ENCODE measurements at places on chromosomes 6 and 20.
A peak's percentile ranks its signal among the peaks of the same experiment; 100 is the strongest.

DNA sequence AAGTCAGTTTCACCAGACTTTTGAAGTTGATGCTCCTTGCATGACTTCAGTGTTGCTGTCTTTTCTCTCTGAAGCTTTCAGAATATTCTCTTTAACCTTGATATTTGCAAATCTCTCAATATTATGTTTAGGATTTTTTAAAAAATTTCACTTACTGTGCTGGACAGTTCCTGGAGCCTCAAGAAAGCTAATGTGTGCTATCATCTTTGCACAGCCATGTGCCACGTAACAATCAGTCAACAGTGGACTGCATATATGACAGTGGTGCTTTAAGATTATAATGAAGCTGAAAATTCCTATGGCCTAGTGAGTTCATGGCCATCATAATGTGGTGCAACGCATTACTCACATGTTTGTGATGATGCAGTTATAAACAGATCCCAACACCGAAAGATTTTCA, 59.1 kb upstream of the OGFRL1 start:
- DNase-seq: no peak

DNA sequence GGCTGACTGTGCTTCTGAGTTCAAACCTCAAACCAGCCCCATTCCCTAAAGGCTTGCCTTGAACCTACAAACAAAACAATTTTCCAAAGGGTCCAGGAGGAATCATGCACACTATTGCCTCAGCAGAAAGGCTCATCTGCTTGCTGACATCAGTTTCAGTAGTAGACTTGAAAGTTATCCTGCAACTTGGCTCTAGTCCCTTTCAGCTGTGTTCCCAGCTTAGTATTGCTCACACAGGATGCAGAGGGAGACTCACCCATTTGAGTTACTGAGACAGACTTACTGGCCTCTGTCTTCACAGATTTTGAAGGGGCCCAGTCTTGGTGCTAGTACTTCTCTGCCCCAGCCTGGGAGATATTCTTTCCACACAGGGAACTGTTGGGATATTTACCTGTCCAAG, 38.5 kb upstream of the TFB1M start:
- no peak for DNase-seq

- no peak for DNase-seq
Observed at GRCh38 chr6:116070616-116071389, 10.1 kb upstream of the FRK start.

DNA sequence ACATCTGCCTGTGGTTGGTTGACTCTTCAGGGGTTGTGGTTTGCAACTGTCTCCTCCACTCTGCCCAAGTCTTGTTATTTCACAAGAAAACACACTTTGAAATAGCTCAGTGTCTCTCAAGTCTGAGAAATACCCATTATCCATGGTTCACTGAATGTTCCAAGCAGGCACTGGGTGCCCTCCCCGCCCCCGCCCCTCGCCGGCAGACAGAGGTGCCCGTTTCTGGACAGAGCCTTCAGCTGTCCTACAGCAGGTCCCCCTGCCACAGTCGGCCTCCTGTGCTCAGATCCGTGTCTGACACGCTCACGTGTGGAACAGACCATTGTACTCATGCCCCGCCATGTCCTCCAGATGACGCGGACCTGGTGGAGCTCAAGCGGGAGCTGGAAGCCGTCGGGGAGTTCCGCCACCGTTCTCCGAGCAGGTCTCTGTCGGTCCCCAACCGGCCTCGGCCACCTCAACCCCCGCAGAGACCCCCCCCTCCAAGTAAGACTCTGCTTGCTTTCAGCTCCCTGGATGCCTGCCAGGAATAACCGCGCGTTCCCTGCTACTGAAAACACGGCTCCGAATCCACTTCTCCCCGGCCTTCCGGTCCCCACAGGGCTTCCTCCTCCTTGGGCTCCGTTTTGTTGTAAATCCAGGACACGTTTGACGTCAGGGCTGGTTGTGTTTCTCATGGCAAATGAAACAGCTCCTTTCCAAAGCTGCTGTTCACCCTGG, 81.4 kb downstream of the SERAC1 start:
- no peak for DNase-seq

GRCh38 chr6:158340252-158340651, 28.0 kb downstream of the TULP4 start:
- no peak for DNase-seq

GRCh38 chr6:8219352-8219943, 117.1 kb upstream of the EEF1E1 start:
- peak; percentile 11 for DNase-seq

DNA sequence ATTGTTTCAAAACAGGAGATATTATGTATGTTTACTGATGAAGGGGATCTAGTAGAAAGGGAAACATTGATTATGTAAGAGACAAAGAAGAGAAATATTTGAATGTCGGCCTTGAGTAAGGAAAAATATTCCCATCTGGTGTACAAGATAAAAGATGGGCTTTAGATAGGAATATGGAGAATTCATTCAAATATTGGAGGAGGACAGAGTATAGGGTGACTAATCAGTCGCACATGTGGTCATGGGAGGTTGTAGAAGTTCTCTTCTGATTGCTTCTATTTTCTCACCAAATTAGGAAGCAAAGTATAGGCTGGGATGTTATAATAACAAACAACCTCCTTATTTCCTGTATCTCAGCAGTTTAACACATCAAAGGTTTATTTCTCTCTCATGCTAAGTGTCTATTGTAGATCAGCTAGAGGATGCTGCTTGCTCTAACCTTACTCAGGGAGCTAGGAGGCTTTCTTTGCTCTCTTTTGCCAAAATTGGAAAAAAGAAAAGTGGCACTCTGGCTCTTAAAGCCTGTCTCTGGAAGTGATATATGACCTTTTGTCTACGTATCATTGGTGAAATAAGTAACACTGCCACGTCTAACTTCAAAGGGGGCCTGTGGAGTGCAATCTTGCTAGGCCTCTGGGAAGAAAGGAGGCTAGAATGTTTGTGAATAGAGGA, 1.2 kb upstream of the HDDC2 start:
- DNase-seq: no peak

DNA sequence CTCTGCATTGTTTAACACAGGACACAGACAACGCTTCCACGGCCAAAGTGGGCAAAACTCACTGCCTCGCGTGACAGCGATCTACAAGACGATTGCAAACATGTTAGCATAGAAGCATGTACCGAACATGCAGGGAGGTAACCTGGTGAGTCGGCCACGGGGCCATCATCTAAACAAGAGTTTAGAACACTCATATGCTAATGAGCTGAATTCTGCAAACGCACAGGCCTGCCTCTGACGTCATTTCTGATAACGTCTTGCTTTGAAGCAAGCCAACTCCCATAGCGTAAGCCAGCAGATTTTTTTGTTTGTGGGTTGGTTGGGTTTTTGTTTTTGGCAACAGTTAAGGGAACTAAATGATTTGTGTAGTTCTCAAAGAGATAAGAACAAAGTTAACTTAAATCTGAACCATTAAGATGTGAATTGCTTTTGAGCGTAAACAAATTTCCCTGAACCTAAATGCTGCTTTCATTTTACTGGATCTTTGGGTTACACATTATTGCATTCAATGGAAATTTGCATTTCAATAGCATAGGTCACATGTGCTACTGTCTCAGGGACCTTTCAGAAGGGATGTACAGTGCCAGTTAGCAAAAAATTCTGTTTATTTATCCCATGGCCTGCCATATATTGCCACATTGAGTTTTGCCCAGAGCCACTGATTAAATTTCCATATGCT, 184.5 kb upstream of the PDE10A start:
- no peak for DNase-seq

DNA sequence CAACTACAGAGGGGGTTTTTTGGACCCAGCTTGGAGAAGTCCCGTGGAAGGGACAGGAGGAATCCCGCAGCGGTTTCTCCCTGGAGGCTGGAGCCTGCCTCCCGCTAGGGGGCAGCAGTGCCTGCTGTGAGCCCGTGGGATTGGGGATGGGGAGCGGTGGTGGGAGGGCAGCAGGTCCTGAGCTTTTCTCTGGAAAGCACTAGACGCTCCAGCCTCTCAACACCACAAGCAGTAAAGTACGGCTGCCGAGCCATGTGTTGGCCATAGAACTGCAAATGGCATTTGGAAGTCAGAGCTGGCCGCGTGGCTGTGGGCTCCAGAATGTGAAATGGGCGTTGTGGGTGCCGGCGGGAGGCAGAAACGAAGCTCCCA, 47.8 kb downstream of the GMPR start:
- DNase-seq: peak; percentile 15

GRCh38 chr20:53080969-53081871, 109.1 kb downstream of the TSHZ2 start:
- no peak for DNase-seq

- DNase-seq: no peak
Observed at GRCh38 chr6:30676660-30677285, 4.0 kb upstream of the DHX16 start.

DNA sequence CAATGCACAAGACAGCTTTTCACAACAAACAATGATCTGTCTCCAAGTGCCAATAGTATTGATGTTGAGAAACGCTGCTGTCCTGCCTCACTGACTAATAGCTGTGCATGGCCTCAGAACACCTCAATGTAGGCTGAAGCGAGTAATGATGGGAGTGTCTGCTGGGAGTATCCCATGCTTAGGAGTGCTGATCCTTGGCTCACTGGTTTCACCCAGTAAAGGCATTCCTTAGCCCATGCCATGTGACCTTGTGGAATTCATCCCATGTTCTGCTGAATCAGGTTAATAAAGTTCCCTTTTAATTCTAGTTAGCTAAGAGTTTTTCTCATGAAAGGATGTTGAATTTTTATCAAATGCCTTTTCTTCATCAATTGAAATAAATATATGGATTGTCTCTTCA, 3.8 kb upstream of the WFDC12 start:
- DNase-seq: peak; percentile 24

DNA sequence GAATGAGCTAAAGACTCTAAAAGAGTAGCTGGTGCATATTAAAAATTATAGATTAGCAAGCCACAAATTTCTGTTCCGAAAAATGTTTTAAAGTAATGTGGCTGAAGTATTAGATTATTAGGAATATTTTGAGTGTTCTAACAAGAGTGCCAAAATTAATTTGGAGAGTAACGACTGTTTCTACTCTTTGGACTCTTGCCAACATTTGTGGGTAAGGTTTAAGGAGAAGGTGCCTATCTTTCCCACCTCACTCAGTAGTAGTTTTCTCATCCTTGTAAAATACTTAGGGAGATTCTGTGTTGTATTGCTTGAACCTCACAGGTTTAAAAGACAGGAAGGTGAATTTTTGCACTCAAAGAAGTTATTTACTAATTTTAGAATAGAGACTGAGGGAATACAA, 5.0 kb downstream of the HSF2 start:
- no peak for DNase-seq

DNA sequence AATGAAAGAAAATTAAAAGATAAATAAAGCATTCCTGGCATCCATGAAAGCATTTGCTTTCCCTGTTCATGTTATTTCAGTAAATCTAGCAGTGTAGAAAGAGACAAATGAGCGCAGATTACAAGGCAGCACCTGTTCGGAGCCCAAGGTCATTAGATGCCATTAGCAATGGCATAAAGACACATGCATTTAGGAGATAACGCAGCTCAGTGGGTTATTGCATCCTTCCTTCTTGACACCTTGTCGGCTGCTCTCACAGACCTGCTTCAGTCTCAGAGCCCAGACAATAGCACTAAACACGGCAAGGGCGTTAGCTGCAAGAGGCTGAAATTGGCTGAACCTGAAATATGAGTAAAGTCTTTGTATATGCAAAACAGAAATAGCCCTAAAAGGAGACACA, 140.3 kb downstream of the ATXN1 start:
- DNase-seq: no peak

DNA sequence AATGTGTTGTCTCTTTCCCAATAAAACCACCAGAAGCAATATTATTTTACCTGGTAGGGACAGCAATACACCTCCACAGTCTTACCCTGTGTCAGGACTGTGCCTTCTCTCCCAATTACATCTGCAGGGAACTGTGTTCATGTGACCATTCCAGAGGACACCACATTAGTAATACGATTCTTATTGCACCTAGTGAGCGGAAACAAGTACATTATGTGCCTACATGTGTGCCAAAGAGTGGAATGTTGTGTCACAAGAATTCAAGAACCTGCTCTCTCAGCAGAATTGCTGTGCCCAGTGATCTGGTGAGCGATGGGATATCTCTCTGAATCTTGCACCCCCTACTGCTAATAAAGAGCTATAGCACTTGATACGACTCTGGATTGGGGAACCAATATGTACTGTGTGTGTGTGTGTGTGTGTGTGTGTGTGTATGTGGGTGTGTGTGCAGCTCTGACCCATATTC, 57.4 kb upstream of the FOXC1 start:
- DNase-seq: no peak

All from HS-27A (cell line).